ENCODE measurements at places on chromosomes 1 and 21. TPM values are rescaled to one million over a fixed set of nuclear protein-coding genes. Genes with fewer than 3 reads are reported as not detected.

GRCh38 chr1:24021403-24022266 is 41.5 kb upstream of the SRSF10 start:
- peak overlapping the region; percentile 93 for H3K27ac ChIP-seq
- no peak overlapping the region for H3K4me3 ChIP-seq
- H3K27me3 ChIP-seq = no peaks in the 10 kb centered on the region
- DNase-seq = no peak
- peaks cover 52% of the 10 kb centered on the region for H3K4me1 ChIP-seq
- no peaks in the 10 kb centered on the region for H3K36me3 ChIP-seq

The FMO5 gene
- total RNA-seq = 2.3 TPM

The PGLYRP4 gene
- not detected for total RNA-seq

- no peaks in the 10 kb centered on the region for H3K4me1 ChIP-seq
- no peak overlapping the region for H3K4me3 ChIP-seq
- H3K27ac ChIP-seq = no peak overlapping the region
- no peaks in the 10 kb centered on the region for H3K36me3 ChIP-seq
Observed at GRCh38 chr1:101158424-101158823, 78.4 kb upstream of the S1PR1 start.

The C1orf185 gene
- total RNA-seq = not detected

- peak overlapping the region; percentile 60 for H3K27ac ChIP-seq
- no peaks in the 10 kb centered on the region for H3K36me3 ChIP-seq
- H3K4me3 ChIP-seq = peak overlapping the region; percentile 49
- H3K27me3 ChIP-seq = no peaks in the 10 kb centered on the region
Observed at GRCh38 chr21:41369105-41369919, 7.5 kb downstream of the MX2 start.

The UTP25 gene
- total RNA-seq = 7.0 TPM

The SLC9C2 gene
- not detected for total RNA-seq

GRCh38 chr1:34188418-34188817 is 11.7 kb downstream of the C1orf94 start:
- DNase-seq = no peak
- no peaks in the 10 kb centered on the region for H3K36me3 ChIP-seq
- no peaks in the 10 kb centered on the region for H3K4me1 ChIP-seq
- H3K27ac ChIP-seq = no peak overlapping the region
- H3K4me3 ChIP-seq = no peak overlapping the region
- H3K27me3 ChIP-seq = peaks cover 9% of the 10 kb centered on the region

The FBLIM1 gene
- total RNA-seq = 44.9 TPM

DNA sequence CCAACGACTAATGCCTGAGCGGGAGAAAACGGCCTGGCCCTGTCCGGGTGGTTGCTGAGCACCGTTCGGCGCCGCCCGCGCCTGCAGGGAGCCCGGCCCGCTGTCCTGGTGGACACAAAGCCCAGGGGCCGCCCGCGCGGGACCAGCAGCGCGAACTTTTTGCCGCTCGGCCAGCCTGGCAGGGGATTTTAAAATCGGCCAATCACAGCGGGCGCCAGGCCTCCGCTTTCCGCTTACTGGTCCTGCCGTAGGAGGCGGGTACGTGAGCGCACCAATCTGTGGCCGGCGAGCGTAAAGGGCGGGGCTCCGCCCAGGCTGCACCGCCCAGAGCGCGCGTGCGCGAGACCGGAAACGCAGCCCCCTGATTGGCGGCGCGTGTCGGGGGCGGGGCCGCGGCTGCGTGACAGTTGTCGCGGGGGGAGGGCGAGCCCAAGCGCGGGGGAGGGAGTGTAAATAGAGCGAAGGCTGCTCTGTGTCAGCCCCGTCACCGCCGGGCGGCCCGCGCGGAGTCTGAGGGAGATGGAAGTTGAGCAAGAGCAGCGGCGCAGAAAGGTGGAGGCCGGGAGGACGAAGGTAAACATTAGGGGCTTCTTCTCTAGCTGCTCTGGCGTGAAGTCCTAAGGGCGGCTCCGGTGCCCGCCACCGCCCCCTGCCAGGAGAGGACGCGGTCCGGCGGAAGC is at the start of the genes C21orf58 and PCNT:
Gene C21orf58 (minus strand): TSS at position 161 of the 680 bp plus-strand sequence. CDS start 1,132 bp downstream, outside the sequence.
Gene PCNT (plus strand): TSS at position 447 of the 680 bp plus-strand sequence. CDS start 73 bp downstream, at position 520.
- H3K4me3 ChIP-seq = peak within 1 kb of the TSS; percentile 98
- peak within 1 kb of the TSS; percentile 100 for H3K27ac ChIP-seq
- peaks cover 20% of the 10 kb centered on the region for H3K36me3 ChIP-seq
- peaks cover 27% of the 10 kb centered on the region for H3K4me1 ChIP-seq
- no peaks in the 10 kb centered on the region for H3K27me3 ChIP-seq

The C1orf74 gene
- 0.50 TPM for total RNA-seq

GRCh38 chr1:110610696-110611286 is 4.6 kb upstream of the KCNA2 start:
- DNase-seq = no peak
- H3K27ac ChIP-seq = no peak overlapping the region

The EFNA3 gene
- 0.91 TPM for total RNA-seq

- H3K4me3 ChIP-seq = no peak overlapping the region
- no peaks in the 10 kb centered on the region for H3K36me3 ChIP-seq
- H3K27ac ChIP-seq = no peak overlapping the region
- no peaks in the 10 kb centered on the region for H3K4me1 ChIP-seq
Observed at GRCh38 chr1:28965271-28965870, 51.0 kb downstream of the EPB41 start.

The AMY1B gene
- not detected for total RNA-seq

DNA sequence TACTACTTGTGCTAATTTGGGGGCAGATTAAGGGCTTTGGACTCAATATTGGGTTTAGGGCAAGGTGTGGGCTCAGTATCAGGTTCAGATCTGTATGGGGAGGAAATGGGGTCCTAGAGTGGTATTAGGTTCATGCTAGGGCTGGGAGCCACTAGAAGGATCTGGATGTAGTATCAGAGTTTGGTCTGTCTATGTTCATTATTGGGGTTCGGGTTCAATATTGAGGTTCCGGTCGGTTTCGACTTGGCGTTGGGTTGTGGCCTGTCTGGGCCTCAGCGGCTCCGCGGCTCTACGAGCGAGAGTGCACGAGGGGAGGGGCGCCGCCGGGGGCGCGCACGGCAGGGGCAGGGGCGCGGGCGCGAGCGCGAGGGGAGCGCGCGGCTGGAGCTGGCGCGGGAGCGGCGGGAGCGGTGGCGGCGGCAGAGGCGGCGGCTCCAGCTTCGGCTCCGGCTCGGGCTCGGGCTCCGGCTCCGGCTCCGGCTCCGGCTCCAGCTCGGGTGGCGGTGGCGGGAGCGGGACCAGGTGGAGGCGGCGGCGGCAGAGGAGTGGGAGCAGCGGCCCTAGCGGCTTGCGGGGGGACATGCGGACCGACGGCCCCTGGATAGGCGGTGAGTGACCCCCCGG is at the start of gene PTPRF:
Gene PTPRF (plus strand): TSS at position 401 of the 624 bp plus-strand sequence. CDS start 14,193 bp downstream, outside the sequence.
- H3K27me3 ChIP-seq = no peaks in the 10 kb centered on the region
- H3K4me1 ChIP-seq = peaks cover 57% of the 10 kb centered on the region
- H3K27ac ChIP-seq = peak within 1 kb of the TSS; percentile 89
- H3K4me3 ChIP-seq = peak within 1 kb of the TSS; percentile 98
- DNase-seq = no peak

The CADM3 gene
- 24.3 TPM for total RNA-seq

DNA sequence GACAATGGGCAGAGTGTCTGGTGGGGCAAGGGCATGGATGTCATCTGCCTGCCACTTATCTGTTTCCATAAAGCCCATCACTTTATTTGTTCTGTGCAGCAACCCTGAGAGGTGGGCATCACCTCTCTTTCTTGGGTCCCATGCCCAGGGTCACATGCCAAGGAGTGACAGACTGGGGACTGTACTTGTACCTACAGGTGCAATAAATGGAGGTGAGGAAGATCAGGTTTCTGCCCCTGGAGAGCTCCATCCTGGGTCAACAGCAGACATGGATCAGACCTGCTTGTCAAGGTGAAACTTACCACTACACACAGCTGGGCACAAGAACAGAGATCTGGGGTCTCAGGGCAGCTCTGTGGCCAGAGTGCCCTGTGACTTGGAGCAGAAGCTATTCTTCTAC is 18.4 kb upstream of the PRDM16 start:
- no peak for DNase-seq
- H3K36me3 ChIP-seq = no peaks in the 10 kb centered on the region
- no peaks in the 10 kb centered on the region for H3K4me1 ChIP-seq
- H3K27me3 ChIP-seq = no peaks in the 10 kb centered on the region
